ENCODE measurements at places on chromosomes 5 and 9.

DNA sequence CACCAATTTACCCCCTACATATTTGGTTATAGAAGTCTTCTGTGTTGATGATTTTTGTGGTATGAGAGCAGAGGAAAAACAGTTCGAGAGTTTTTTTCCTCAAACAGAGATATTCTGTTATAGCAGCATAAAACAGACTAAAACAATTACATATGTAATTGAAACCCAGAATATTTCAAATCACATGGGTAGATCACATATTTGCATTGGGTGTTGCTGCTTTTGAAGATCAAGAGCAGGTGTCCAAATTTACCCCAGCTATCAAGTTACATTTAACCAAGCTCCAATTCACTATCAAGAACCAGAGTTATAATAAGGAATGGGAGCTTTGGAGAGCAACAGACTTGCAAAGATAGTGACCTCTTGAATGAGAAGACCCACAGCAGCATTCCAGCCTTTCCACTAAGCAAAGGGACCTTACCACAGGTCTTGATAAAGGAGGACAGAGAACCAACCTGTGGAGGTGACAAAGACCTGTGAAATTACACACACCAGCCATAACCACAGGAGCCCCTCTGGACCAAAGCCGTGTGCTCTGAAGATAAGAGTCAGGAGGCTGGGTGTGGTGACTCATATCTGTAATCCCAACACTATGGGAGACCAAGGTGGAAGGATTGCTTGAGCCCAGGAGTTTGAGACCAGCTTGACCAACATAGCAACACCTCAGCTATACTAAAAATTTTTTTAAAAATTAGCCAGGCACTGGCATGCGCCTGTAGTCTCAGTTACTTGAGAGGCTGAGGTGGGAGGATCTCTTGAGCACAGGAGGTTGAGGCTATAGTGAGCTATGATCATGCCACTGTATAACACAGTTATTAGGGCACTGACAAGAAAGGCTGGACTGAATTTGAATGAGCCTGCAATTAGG lies 4.0 kb upstream of the CCL28 start:
- DNase-seq = no peak

GRCh38 chr5:140672455-140673186 lies 755 bp downstream of the DND1 start:
- DNase-seq = peak; percentile 79

- peak; percentile 38 for DNase-seq
Observed at GRCh38 chr5:2629045-2629444, 122.4 kb downstream of the IRX2 start.

GRCh38 chr9:112119225-112120029 lies 55.7 kb downstream of the SUSD1 start:
- DNase-seq = peak; percentile 89

DNA sequence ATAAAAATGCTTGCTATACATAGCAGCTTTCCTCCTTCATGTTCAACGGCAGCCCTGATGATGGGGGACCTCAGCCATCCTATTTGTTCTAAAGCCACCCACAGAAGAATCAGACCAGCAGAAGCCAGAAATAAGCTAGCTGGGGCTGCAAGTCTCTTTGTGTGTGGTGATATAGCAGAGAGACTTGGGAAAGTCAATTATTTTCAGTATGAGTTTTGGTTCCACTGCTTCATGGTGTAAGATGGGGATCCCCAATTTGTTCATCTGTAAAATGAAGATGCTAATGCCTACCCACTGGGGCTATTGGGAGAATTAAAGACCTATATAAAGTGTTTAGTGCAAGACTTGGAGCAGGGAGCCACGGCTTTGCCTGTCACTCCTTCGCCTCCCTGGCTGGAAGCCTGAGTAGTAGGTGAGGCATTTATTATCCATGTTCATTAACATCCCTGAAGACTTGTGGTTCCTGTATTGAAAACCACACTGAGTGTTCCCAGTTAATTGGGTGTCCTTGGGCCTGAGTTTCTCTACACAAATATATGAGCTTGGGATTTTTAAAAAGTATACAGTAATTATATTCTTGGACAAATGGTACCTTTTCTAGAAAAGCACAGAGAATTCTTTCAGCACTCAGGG lies 210.1 kb upstream of the SLC24A2 start:
- DNase-seq = no peak

- DNase-seq = no peak
Observed at GRCh38 chr5:19424506-19424905, 563.5 kb downstream of the CDH18 start.

GRCh38 chr5:148790545-148791333 lies 35.7 kb upstream of the ADRB2 start:
- no peak for DNase-seq

GRCh38 chr5:175671013-175671412 lies 13.1 kb downstream of the HRH2 start:
- DNase-seq = no peak

- DNase-seq = no peak
Observed at GRCh38 chr5:1563617-1564181, 39.9 kb upstream of the LPCAT1 start.

DNA sequence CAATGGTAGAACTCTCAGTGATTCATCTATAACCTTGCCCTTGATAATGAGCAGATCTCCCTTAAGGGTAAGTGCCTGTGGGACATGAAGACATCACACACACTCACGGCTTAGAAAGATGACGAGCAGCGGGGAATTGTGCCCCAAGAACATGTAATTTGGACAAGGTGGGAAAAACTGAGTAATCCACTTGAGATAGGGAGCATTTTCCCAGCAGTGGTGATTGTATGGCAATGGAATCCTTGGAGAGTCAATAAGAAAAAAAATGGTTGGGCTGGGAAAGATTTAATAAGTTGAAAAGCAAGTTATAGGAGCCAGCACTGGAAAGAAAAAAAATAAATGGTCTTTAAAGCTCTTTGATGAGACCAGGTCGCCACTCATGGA lies 193.1 kb downstream of the GLIS3 start:
- no peak for DNase-seq

DNA sequence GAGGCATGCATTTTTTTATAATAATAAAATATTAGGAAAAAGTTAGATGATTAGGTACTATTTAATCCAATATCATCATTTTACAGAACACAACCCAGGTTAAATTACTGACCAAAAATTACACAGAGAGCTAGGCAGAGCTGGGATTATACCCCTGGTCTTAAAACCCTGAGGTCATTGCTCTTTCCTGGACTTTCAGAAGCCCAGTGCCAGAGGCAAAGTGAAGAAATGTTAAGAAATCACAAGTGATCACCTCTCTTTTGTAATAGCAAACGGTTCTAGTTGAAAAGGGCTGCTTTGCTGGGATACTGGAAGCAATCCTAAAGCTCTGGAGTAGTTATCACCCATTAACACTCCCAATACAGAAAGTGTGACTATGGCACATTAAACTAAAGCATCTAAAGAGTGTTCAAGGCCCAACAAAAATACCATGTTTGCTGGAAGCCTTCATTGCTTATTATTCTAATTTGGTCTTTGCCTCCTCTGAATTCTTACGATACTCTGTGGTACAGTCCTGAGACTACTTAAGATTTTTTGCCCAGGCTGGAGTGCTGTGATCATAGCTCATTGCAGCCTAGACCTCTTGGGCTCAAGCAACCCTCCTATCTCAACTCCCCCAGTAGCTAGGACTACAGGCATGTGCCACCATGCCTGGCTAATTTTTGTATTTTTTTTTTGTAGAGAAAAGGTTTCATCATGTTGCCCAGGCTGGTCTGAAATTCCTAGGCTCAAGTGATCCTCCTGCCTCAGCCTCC lies 575.9 kb downstream of the RAB3C start:
- no peak for DNase-seq

DNA sequence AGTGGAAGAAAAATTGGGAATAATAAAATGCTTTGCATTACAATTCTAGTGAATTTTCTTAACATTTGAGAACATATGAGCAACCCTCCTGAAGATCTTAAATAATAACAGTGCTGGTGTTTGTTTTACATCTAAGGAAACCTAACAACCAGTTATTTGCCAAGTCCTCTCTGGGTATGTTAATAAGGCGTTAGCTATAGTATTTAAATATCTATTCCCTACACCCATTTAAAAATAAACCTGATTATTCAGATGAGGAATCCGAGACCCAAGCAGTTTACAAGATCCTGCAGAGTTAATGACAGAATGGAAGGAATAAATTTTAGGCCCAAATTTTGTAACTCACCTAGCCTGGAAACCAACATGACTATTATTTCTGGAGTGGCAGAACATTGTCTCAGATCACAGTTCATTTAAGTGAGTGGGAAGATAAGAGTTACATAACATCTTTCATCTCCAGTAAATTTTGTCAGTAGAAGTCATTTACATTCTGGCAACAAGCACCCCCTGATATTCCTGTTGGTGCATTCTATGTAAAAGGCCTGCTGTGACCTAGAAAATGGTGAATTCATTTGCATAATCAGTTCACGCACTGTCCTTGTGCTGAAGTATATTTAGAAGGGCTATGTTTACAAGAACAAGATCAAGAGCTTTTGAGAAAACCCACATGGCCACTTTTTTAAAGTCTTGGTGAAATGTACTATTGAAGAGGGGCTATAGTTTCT lies 148.2 kb downstream of the COX7C start:
- no peak for DNase-seq

GRCh38 chr5:177226860-177227259 lies 76.7 kb downstream of the RAB24 start:
- no peak for DNase-seq

DNA sequence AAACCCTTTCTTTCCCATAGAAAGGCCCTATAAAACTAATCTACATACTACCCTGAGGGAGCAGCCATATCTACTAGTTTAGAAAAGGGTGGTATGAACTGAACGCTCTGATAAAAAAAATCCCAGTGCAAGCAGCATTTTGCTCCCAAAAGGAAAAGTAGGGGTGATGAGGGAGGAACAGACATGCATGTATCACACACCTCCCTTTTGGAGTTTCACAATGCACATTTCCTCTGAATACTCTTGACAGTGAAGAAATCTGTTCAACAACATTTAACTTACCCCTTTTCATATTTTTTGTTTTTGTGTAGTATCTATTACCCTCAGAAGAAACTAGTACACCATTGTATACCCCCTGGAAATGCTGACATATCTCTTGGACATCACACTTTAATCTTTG lies 411.4 kb downstream of the MAT2B start:
- no peak for DNase-seq

GRCh38 chr5:113268232-113268631 lies 166.6 kb downstream of the TSSK1B start:
- no peak for DNase-seq

GRCh38 chr5:15103130-15103529 lies 231.6 kb upstream of the ANKH start:
- DNase-seq = no peak

- no peak for DNase-seq
Observed at GRCh38 chr9:136052472-136052880, 42.6 kb downstream of the NACC2 start.

DNA sequence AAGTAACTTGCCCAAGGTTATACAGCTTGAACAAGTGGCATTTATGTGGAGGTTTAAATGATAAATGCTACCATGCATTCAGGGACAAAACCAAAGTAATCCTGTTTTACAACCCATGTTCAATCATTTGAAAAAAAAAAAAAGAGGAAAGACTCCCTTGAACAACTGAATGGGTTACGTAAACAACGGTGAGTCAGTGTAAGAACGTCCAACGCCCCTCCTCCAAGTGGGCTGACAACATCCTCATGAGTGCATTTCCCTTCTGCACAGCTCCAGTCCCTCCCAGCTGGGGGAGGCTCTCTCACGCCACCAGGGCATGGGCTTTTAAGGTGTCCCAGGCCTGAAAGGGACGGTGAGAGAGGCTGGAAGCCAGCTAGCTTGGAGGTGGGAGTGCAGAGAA lies 90.0 kb downstream of the PRRT1B start:
- peak; percentile 76 for DNase-seq

GRCh38 chr5:20229303-20230005 lies 241.5 kb upstream of the CDH18 start:
- no peak for DNase-seq

DNA sequence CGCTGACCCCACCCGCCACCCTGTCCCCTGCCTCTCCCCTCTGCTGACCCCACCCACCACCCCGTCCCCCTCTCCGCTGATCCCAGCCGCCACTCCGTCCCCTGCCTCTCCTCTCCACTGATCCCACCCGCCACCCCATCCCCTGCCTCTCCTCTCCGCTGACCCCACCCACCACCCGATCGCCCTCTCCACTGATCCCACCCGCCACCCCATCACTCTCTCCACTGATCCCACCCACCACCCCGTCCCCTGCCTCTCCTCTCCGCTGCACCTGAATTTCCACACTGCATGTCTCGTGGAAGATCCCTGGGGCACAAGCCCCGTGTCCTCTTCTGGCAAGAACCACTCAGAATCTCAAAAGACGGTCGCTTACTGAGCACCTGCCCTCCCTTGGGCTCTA lies 53.4 kb upstream of the OLFM1 start:
- DNase-seq = no peak
